Stimulated activated naive CD8-positive, alpha-beta T cell treated with anti-CD3 and anti-CD28 coated beads, Interleukin-15, Interleukin-2, amounts not matched to agents 100 U/mL and 50 U/mL, for 24 hours (primary cell): ENCODE measurements at places on chromosomes 4 and X.

DNA sequence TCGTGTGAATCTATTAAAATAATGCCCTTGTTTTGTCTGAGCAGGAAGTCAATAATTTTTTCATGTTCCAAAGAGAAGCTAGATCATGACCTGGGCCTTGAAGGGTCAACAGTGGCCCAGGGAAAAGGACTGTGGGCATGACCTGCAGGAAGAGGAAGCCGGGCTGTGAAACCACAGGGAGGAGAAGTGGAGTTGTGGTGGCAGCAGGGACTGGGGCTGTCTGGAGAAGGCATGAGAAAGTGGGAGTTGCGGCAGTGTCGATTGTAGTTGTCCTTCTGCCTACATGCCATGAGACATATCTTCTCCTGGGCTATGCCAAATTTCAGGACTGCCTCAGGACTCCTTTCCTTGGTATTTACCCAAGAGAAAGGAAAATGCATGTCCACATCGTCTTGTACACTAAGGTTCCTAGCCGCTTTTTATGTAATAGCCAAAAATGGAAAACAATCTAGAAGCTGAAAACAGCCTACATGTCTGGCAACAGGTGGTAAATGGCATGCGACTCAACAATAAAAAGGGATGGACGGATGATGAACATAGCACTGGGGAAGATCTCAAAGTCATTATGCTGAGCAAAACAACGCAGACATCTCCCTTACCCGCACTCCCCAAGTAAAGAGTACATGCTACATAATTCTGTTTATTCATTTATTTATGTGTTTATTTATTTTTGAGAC lies 13.6 kb upstream of the PTTG2 start:
- DNase-seq, result no peak

DNA sequence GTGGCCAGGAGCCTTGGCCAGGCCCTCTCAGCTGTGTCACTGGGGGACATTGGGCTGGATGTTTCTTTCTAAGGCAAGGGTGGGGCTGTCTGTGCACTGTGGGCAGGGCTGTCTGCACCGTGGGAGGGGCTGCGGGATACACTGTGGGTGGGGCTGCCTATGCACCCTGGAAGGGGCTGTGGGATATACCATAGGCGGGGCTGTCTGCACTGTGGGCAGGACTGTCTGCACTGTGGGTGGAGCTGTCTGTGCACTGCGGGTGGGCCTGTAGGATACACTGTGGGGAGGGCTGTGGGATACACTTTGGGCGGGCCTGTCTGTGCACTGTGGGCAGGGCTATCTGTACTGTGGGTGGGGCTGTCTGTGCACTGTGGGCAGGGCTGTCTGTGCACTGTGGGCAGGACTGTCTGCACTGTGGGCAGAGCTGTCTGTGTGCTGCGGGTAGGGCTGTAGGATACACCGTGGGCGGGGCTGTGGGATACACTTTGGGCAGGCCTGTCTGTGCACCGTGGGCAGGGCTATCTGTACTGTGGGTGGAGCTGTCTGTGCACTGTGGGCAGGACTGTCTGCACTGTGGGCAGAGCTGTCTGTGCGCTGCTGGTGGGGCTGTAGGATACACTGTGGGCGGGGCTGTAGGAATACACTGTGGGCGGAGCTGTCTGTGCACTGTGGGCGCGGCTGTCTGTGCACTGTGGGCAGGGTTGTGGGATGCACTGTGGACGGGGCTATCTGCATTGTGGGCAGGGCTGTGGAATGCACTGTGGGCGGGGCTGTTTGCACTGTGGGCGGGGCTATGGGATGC lies 31.1 kb downstream of the ACOX3 start:
- peak; percentile 29 for DNase-seq

DNA sequence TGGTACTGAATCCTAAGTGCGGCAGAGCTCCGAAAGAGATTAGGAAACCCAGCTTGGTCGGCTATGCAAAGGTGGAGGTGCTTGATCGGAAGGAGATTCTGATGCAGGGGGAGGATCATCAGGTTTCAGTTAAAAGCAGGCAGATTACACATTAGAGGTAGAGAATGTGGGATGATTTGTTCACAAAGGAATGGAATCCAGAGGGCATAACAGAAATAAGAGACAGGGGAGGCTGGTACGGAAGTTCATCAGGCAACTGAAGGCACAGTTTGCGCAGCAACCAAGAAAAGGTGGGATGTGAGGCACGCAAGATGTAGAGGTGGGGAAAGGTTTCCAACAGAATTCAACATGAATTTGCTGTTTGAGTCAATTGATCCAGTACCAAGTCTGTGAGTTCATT lies 424 bp upstream of the ZNF330 start:
- DNase-seq, result no peak

GRCh38 chr4:74659576-74660411 lies 134.5 kb downstream of the BTC start:
- no peak for DNase-seq

- no peak for DNase-seq
These were observed 357.5 kb upstream of the SMIM31 start for GRCh38 chr4:164396439-164396838.

DNA sequence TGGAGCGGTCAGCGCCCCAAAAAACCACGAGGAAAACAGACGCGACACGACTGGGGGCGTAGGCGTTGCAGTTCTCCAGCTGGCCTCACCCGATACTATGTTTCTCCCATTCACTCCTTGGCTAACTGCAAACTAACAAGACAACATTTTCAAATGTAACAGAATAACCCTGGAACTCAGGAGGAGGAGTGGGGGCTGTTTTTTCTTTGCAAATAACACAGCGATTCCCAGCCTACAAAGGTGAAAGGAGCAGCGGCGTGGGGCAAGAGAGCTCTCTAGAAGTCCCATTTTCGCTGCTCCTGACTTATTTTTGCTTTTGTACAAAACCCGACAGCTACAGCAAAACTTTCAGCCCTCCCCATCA lies 1.6 kb downstream of the SOX3 start:
- no peak for DNase-seq

DNA sequence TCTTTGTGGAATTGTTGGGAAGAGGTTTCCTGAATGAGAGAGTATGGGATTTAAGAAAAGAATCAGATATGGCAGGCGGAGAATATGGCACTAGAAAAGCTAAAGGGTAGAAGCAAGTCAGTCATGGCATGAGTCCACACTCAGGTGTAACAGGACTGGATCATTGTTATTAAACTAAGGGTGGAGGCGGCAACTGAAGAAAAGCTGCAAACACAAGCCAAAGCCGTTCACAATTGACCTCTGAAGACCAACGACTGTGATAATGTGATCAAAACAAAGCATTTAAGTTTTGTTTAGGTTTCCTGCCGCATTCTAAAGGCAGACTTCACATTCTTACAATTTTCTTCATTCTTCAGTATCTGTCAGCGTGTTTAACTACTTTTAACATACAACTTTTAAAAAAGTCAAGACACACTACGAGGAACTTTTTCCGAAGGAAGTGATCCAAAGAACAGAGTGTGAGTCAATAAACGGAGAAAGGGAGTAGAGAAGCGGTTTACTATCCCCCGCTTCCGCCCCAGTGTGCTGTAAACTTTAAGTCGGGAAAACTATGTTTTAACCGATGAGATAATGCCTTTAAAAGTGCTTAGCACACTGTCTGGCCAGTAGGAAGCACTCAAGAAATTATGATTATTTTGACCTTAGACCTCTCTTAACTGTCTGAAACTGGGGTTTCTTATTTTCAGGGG lies 909 bp upstream of the SLAIN2 start:
- DNase-seq, result no peak

DNA sequence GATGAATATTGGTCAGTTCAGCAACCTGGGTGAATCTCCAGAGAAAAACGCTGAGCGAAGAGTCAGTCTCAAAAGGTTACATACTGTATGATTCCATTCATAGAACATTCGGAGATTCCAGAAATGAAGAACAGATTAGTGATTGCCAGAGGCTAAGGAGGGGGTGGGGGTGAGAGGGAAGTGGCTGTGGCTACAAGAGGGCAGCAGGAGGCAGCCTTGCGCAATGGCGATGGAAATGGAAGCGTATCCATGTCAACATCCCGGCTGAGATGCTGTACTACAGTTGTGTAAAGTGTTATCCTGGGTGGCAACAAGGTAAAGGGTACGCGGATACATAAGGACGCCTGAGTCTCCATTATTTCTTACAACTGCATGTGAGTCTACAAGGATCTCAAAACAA lies 18.0 kb downstream of the LYAR start:
- no peak for DNase-seq

DNA sequence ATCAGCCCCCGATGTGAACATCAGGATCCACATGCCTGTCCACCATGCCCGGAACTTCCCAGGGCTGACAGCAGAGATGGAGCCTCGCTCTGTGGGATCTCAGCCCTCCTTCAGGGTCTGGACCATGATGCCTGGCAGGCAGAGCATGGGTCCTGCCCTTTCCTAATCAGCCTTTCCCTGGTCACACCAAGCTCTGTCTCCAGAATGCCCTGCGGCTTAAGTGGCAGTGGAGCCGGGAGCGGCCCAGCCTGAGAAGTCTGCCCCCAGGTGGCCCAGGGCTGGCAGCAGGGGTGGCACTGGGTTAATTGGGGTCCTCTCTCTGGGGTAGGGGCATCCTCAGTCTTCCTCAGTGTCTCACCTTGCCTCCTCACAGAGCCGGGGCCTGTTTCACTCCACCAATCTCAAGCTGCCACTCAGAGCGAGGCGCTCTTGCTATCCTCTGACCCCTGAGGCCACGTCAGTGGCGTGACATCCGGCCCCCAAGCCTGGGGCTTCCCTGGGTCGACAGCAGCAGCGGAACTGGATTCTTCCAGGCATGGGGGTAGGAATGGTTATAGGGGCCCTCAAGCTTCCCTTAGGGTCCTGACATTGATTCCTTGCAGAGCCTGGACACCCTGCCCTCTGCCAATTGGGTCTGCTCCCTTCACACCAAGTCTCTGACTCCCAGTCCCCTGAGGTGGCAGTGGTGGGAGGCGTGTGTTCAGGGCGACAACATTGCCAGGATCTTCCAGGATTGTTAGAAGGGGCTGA lies 20.8 kb upstream of the TMEM185A start:
- DNase-seq, result no peak
